ENCODE measurements at places on chromosomes 2 and 18. TPM values are rescaled to one million over a fixed set of nuclear protein-coding genes. Genes with fewer than 3 reads are reported as not detected.

GALNT14 gene
- total RNA-seq, result 22.5 TPM

C1QL2 gene
- total RNA-seq, result not detected

ABHD1 gene
- total RNA-seq, result not detected

ACMSD gene
- total RNA-seq, result not detected

ATL2 gene
- total RNA-seq, result 224 TPM

LDAH gene
- 10.3 TPM for total RNA-seq

VWC2L gene
- total RNA-seq, result 0.07 TPM

FAM110C gene
- 16.2 TPM for total RNA-seq

ACVR1C gene
- total RNA-seq, result 0.34 TPM

VPS4B gene
- 115 TPM for total RNA-seq

LIPG gene
- 23.2 TPM for total RNA-seq

SPDYA gene
- 0.68 TPM for total RNA-seq

SCN2A gene
- total RNA-seq, result 0.64 TPM

MSH6 gene
- 40.6 TPM for total RNA-seq

INSIG2 gene
- 10.9 TPM for total RNA-seq

HOXD10 gene
- not detected for total RNA-seq

TNFAIP6 gene
- not detected for total RNA-seq

ANKRD53 gene
- not detected for total RNA-seq

TTC32 gene
- total RNA-seq, result 5.1 TPM

OXER1 gene
- not detected for total RNA-seq

DES gene
- not detected for total RNA-seq

MCFD2 gene
- 127 TPM for total RNA-seq

DPYSL5 gene
- not detected for total RNA-seq

APOB gene
- total RNA-seq, result under 0.01 TPM

WBP1 gene
- 27.7 TPM for total RNA-seq

AQP12A gene
- not detected for total RNA-seq

RGPD4 gene
- not detected for total RNA-seq

ADRA2B gene
- under 0.01 TPM for total RNA-seq

DYSF gene
- 0.68 TPM for total RNA-seq

IL18R1 gene
- 5.5 TPM for total RNA-seq

ORC4 gene
- total RNA-seq, result 27.3 TPM

RSAD2 gene
- total RNA-seq, result 1.1 TPM

LCT gene
- total RNA-seq, result not detected

TMEM18 gene
- total RNA-seq, result 14.1 TPM

EHD3 gene
- 1.4 TPM for total RNA-seq

PLA2R1 gene
- 2.7 TPM for total RNA-seq

ATP6V1C2 gene
- total RNA-seq, result 0.68 TPM

ZNF385B gene
- not detected for total RNA-seq

RAMP1 gene
- total RNA-seq, result 0.34 TPM

BOK gene
- 26.1 TPM for total RNA-seq

DPP10 gene
- not detected for total RNA-seq

C2orf66 gene
- total RNA-seq, result 0.93 TPM

PTPRN gene
- not detected for total RNA-seq

MC2R gene
- not detected for total RNA-seq

All from nasal cavity respiratory epithelium epithelial cell of viscerocranial mucosa (primary cell).